Activated naive CD8-positive, alpha-beta T cell treated with anti-CD3 and anti-CD28 coated beads, Interleukin-2, amount 50 U/mL, for 16 hours (primary cell): ENCODE measurements at places on chromosomes 5 and 9.

- DNase-seq: no peak
These were observed 80.8 kb downstream of the RORB start for GRCh38 chr9:74577956-74578355.

DNA sequence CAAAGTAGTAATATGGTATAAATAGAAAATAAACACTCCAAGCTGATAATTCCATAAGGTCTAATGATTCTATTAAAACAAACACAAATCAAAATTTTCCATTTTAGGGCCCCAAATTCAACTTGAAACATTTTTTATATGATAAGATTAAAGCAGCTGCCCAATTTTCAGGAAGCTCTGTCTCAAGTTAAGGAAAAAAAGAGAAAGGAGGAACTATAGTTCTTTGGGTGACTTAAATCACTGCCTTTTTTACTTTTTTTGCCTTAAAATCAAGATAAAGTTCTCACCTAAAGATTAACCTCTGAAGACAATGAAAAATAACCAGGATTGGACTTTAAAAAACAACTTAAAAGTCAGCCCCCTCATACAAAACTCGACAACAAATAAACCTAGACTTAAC is 76.0 kb upstream of the IFNE start:
- DNase-seq: no peak

- no peak for DNase-seq
These were observed 15.5 kb upstream of the NCS1 start for GRCh38 chr9:130156672-130157071.

DNA sequence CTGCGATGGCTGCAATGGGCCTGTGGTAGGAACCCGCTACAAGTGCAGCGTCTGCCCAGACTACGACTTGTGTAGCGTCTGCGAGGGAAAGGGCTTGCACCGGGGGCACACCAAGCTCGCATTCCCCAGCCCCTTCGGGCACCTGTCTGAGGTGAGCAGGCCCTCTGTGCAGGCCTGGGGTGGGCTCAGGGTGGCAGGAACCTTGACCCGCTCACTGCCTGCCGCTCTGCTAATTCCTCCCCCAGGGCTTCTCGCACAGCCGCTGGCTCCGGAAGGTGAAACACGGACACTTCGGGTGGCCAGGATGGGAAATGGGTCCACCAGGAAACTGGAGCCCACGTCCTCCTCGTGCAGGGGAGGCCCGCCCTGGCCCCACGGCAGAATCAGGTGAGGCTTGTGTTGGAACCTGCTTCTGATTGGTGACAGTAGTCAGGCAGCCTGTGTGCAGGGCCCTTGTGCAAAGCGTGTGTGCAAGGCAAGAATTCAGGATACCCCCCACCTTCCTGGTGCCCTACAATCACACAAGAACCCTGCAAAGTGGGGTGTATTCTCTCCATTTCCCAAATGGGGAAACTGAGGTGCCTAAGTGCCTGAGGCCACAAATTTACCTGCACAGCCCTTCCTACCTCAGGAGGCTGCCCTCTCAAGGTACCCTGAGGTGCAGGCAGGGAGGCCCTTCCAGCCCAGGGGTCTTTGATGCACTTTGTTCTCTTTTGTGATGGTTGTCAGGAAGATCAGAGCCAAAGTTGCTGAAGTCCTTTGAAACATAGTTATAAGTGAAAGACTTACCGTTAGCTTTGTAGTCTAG is 3.4 kb downstream of the SQSTM1 start:
- no peak for DNase-seq

- DNase-seq: no peak
These were observed 263.4 kb downstream of the AUH start for GRCh38 chr9:91098203-91098850.

GRCh38 chr9:21754741-21755140 is 47.7 kb upstream of the MTAP start:
- no peak for DNase-seq

GRCh38 chr5:173329491-173330337 is 1.5 kb upstream of the STC2 start:
- DNase-seq: peak; percentile 13

DNA sequence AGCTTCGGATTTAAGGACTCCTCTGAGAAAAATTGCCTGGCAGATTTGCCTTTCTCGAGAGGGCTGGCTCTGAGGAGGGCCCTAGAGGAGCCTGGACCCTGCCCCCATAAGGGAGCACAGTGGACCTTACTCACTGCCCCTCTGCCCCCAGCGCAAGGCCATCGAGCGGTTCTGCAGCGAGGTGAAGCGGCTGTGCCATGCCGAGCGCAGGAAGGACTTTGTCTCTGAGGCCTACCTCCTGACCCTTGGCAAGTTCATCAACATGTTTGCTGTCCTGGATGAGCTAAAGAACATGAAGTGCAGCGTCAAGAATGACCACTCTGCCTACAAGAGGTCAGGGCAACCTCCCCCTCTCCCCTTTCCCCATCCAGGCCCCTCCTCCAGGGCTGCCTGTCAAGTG is 34.6 kb downstream of the CYFIP2 start:
- DNase-seq: no peak

DNA sequence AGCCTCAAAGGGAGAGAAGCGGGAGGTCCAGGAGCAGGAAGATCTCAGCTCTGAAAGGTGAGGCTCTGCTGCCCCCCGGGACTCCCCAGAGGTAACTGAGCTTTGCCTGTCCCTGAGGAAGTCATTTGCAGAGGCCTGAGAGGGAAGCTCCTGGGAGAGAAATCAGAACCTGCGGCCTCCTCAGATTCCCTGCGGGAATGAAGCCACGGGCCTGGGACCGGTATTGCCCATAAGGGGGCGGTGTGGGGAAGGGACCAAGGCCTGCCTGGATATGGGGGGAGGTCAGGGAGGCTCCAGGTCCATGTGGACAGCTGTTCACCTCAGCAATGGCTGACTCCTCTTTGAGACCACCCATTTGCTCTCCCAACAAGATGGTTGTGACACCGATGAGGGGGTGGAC is 1.3 kb downstream of the SPATA31E1 start:
- no peak for DNase-seq

DNA sequence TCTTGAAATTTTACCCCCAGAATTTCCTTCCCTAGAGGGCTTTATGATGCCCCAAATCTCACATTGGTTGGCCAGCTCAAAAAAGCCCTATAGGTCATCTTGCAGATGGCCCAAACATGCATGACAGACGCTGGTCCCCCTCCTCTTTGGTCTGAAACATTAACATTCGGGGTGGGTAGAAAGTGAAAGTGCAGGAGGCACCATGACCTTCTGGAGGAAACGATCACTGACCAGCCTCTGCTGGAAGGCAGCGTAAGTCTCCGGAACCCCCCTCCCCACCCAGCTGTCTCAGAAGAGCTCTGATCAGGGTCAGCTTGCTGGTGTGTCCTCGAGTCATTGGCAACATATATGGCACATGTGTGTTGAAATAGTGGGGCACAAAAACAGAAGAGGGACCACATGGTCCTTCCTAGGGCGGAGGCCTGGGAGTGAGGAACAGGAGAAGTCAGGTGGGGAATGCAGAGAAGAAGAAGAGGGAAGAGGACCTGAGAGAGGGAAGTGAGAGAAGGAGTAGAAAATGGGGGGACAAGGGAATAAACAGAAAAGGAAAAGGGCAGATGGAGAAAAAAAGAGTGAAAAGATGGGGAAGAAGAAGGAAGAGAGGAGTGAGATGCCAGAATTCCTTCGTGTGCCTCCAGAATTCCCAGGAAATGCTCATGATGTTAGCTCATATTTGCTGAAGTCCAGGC is 46.2 kb downstream of the IL31RA start:
- DNase-seq: no peak

- no peak for DNase-seq
These were observed 133.9 kb downstream of the SREK1 start for GRCh38 chr5:66277981-66278380.

GRCh38 chr9:127856729-127857116 is 2.3 kb upstream of the ENG start:
- no peak for DNase-seq

GRCh38 chr9:87095951-87096350 is 148.6 kb upstream of the GAS1 start:
- DNase-seq: no peak

DNA sequence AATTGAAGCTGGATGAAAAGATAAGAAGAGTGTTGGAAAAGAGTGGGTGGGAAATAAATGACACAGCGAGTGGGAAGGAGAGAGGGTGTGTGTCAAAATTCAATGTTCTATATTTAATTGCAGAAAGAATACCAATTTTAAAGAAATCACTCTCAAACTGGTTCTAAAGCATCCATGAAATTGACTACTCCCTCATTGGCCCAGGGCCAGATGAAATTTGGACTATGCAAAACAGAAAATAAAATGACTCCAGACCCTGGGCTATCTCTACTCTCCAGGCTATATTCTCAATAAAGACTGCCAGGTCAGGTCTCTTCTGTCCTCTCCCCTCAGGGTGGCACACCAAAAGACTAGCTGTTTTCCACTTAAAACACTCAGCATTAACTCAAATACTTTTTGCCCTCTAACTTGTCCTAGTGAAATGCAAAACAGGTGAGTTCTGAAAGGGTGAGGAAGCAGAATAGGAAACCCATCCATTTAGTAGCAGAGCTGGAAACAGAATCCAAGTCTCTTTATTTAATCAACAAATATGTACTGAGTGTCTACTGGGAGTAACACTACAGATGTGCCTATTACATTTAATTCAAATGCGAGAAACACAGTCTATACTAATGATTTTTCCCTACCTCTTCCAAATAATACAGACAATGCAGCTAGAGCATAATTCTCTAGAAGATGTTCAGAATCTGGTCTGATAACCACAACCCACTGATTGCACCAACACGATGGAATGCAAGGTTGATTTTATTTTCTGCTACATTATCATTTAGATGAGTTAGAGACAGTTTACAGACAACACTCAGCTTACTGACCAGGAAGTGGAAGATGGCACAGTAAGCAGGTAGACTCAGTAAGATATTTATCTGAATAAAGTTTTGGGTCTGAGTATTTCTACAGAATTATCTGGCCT is 42.1 kb downstream of the EFCAB9 start:
- no peak for DNase-seq

GRCh38 chr5:166412191-166412590 is 1879.3 kb upstream of the WWC1 start:
- DNase-seq: no peak

DNA sequence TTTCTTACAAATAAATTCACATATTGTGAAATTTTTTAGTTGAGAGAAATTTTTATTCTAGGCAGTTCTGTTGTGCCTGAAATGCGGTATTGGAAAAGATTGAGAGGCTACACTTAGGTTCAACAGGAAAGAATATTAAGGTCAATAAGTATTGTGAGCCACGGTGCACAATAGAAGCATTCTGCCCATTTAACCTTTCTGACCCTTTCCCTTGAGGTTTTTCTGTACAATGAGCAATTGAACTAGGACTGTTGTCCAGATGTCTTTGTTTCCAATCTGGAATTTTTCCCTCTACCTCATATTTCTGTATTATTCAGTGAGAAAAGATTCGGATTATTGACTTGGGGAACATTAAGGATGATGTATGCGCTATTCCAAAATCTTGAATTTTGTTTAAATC is 205.2 kb downstream of the NR3C1 start:
- no peak for DNase-seq

DNA sequence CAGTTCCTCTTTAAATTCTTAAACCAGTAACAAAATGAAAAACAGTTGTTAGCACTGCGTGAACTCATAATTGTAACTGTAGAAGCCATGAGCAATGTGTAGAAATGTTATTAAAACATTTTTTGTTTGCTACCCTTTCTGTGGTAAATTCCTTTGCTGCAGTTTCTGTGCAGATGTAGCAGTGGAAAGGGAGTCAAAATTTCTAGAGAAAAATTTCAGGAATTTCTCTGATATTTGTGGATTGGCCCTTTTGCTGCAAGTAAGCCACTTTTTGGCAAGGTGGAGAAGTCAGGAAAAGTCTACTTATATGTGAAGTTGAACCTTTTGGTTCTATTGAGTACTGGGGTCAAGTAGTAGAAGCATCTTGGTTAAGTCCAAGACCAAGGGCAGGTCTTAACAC is 10.1 kb downstream of the FBXL7 start:
- no peak for DNase-seq

DNA sequence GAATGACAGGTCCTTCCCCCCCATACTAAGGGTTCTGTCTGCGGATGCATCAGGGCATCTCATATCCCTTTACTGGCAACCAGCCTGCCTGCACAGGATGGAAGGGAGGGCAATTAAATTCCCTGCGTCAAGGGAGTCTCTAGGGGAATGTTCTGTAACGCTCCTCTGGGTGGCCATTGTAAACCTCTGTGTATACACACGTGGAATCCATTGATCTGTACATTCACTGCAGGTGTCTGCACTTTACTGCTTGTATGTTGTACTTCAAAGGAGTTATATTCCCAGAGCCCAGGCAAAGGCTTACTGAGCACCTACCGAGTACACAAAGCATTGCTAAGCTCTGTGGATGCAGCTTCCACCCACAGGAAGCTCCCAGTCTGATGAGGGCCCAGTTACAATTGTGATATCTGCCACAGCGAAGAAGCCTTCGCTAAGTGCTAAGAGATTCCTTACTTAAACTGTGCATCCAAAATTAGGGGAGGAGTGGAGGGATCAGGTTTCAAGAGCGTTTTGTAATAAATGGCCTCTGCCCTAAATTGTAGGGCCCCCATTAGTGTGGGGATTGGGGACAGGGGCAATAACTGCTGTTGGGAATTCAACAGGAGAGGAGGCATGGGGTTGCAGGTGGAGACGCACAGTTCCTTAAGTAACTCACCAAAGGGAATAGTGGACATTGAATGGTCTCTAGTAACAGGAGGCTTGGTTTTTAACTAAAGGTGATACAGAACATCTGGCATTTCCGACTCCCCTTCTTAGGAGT is 1.5 kb upstream of the RETREG1 start:
- DNase-seq: no peak

- DNase-seq: no peak
These were observed 2104.1 kb upstream of the ACO1 start for GRCh38 chr9:30280229-30280900.

DNA sequence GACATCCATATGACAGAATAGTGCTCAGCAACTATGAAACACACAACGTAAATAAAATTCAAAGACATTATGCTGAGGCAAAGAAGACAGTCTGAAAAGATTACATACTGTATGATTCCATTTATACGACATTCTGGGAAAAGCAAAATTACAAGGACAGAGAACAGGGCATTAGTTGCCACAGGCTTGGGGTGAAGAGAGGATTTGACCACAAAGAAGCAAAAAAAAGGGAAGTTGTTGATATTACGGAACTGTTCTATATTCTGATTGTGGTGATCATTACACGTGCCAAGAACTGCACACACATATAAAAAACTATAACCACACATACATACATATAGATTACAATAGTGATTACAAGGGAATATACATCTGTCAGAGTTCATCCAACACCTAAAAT is 24.1 kb downstream of the CDK5RAP2 start:
- no peak for DNase-seq

- DNase-seq: no peak
These were observed 316.1 kb downstream of the GADD45G start for GRCh38 chr9:89920951-89921350.

- no peak for DNase-seq
These were observed 30.2 kb downstream of the EFNA5 start for GRCh38 chr5:107640568-107640967.

GRCh38 chr5:1983919-1984695 is 101.4 kb upstream of the IRX4 start:
- DNase-seq: no peak

DNA sequence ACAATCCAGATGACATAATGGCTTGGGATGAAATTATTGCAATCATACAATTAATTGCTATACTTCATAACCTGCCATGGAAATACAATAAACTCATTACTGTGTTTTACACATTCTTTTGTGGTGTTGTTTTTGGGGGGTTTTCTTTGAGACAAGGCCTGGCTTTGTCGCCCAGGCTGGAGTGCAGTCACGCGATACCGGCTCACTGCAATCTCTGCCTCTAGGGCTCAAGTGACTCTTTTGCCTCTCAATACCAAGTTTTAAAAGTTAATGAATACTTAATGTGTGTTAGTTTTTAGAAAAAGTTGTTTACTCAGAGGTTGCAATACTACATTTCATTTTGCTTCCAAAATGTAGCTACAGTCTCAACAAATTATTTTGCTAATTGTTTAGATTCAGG is 598.4 kb downstream of the CHSY3 start:
- no peak for DNase-seq
